Activated CD4-positive, alpha-beta T cell treated with anti-CD3 and anti-CD28 coated beads, Interleukin-2, amount 50 U/mL, for 16 hours (primary cell): ENCODE measurements at places on chromosomes 7 and 10.
A peak's percentile ranks its signal among the peaks of the same experiment; 100 is the strongest.

- no peak for DNase-seq
These were observed 5.8 kb downstream of the CDK6 start for GRCh38 chr7:92830532-92831110.

DNA sequence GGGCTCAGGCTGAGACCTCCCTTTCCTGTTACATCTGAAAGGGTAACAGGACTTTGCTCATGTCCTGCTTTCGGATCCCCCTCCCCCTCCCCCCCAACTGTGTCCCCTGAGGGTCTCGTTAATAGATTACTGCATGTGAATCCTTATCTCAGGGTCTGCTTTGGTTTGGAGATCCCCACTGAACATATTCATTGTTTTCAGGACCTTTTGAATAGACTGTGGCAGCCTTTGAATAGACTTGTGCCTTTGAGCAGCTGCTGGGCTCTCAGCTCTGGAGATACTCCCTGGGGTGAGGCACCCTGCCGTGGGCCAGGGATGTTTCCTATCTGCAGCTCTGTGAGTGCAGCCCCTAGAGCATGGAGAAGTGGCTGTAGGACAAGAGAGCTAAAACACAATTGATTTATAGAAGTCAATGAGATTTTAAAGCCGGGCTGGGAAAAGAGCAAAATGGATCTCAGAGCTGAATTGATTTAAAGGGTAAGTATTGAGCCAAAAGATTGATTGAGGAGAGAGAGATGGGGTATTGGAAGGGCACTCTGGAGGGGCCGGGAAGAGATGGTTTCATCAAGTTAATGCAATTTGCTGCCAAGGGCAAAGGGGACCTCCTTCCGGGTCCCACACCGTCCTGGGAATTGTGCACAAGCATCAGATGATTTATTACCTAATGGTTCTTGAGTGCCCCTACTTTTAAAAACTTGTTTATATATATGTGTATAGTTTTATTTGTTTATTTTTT, 9.9 kb downstream of the ARHGAP22 start:
- no peak for DNase-seq

DNA sequence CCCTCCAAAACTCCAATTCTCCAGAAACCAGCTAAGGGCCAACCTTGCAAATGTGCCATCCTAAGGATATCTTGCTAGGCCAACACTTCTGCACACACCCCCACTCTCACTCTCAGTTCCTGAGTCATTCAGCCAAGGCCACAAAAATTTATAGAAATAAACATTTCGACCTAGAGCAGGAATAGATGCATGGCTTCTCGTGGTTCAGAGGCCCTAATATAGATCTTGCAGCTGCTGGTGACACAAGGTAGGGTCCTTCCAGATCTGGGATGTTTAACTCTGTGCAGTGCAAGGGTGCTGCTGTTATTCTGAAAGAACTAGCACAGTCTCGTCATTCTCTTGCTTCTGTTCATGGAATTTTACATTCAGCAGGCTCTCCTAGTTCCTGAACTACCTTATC, 369.3 kb downstream of the CALN1 start:
- no peak for DNase-seq

- no peak for DNase-seq
These were observed 9.2 kb downstream of the LAMB4 start for GRCh38 chr7:108120933-108121332.

DNA sequence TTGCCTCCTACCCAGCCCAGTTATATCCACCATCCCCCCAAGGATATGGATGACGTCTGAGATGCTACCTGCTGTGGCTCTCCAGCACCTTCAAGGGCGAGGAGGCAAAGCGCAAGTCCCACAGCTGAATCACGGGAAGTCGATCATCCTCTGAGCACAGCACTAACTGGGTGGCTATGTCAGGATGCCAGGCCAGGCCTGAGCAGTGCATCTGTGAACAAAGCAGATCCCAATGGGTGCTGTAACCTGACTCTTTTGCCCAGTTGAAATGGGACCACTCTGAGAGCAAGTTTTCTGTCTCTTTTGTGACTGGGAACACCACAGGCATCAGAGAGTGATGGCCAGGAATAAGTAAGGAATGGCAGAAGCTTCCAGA, 12.3 kb downstream of the SEC31B start:
- DNase-seq, result no peak

DNA sequence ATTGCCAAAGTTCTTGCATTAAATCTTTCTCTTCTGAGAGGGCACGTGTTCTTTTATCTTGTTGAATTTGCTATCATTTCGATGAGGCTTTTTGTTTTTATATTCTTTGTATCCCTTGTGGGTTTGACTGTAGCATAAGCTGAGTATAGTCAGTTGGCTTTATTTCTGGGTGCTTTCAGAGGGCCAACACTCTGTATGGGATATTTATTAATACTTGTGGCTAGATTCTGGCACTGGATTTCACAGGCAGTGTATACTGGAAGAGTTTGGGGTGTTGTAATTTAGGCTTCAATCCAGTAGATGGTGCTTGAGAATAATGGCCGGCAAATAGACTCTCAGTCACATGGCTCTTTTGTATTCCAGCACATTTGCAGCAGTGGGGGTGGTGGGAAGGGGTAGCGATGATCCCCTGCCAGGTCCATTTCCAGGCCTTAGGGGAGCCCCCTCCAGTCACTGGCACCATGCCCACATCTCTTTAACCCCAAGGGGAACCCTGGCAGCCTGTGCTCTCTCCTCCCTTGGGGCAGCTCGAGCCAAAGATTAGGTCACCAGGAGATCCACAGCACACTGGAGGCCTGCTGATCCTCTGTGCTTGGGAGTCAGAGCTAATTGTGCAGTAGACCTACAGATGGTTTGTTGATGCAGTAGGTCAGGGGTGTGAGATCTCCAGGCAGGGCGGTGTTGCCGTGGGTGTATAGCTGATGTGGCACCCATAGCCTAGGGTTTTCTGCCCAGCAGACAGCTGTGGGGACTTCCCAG, 81.8 kb downstream of the PTPN20 start:
- DNase-seq, result peak; percentile 3
